Mucosa of descending colon (tissue), 3 donors: ENCODE measurements at places on chromosomes 11 and 22. TPM values are rescaled to one million over a fixed set of nuclear protein-coding genes. Genes with fewer than 3 reads are reported as not detected.

The SNX32 gene
- total RNA-seq, result 1.1 TPM

The GLYAT gene
- total RNA-seq, result not detected

DNA sequence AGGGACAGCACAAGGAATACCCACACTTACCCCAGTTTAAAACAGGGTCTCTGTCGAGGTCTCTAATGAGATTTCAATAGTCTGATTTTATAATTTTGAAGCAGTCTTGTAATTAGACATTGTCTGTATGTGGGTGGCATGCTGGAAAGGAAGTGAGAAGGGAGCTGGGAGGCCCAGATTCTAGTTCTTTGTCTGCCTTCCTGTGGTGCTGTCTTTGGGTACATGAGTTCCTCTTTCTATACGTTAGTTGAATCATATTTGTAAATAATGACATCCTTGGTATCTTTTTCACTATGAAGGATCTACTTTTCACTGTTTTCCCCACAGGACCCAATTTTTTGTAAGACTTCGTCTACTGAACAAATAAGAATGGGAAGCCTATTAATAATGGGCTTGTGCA is 42.0 kb upstream of the TENM4 start:
- DNase-seq, result no peak

GRCh38 chr11:126978165-126978564 is 22.4 kb downstream of the KIRREL3 start:
- no peak for DNase-seq

The RCOR2 gene
- 1.6 TPM for total RNA-seq
